ENCODE measurements at places on chromosomes 11 and 22. TPM values are rescaled to one million over a fixed set of nuclear protein-coding genes. Genes with fewer than 3 reads are reported as not detected.

RTN4RL2 gene
- 1.6 TPM for polyA plus RNA-seq

RIMBP3B gene
- 0.03 TPM for polyA plus RNA-seq

GRCh38 chr22:49779853-49780697 is 47.6 kb downstream of the BRD1 start:
- DNase-seq = no peak

CARNS1 gene
- polyA plus RNA-seq = 5.0 TPM

GGTLC3 gene
- 0.24 TPM for polyA plus RNA-seq

RIBC2 gene
- polyA plus RNA-seq = 11.9 TPM

DNA sequence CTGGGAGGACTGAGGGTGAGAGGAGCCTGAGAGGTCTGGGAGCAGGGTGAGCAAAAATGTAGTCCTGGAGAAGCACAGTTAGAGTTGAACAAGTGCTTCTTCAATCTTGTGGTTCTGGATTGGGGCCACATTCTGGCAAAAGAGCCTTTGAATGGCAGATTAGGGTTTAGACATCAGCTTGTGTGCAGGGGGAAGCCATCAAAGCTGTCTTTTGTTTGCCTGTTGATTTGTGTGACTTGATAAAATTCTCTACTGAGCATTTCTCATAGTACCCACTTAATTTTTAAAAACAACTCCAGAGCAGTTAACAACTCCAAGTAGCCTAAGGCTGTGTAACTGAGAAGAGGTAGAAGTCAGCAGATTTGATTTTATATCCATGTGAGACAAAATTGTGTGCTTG is 166.2 kb downstream of the FAT3 start:
- no peak for DNase-seq

POU2F3 gene
- polyA plus RNA-seq = 0.50 TPM

DNA sequence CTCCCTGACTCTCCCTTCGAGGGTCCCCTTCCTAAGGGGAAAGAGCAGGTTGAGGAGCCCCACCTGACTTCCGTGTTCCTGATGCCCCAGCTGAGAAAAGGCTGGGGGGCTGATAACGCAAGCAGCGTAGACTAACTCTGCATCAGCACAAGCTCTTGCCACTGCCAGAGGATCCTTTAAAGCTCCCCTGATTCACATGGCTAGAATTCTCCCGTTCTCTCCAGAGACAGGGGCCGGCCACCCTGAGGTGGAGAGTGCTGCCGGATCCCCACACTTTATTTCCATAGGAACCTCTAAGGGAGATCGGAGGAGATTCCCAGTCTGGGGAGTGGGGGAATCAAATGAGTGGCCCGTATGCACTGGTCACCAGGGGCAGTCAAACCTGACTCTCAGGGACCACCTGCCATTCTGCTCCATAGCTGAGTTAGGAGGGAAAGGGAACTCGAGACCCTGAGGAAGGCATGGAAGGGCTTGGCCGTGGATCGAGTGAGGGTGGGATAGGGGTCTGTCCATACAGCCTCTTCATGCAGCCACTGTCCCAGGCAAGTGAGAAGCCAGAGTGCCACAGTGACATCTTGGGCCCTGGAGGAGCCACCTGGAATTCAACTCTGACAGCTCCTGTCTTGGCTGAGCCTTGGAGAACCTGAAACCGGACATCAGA is 1.4 kb upstream of the VSIG10L2 start:
- no peak for DNase-seq

DNA sequence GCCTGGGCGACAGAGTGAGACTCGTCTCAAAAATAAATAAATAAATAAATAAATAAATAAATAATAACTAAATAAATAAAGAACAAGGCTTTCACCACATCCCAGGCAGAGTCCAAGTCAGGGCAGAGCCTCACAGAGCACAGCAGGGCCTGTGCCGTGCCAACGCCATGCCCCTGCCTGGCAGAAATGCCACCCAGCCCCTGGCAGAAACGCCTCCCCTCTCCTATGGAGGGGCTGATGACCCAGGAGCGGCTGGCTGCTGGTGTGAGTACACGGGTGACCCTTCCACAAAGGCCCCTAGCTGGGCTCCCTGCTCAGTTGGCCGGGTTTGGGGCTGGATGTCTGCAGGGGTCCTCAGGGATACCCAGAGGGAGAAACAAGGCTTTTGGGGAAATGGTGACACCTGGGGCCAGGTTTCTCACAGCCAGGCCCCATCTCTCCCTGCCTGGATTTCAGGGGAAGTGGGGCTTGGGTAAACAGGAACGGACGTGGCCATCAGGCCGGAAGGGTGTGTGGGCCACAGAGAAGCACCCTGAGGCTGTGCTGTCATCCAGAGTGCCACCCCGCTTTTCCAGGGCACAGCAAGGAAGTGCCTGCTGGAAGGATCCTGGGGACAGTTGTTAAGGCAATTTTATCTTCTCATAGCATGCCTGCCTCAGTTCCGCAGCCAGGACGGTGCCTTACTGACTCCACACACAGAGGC is 5.1 kb downstream of the BID start:
- no peak for DNase-seq

DNA sequence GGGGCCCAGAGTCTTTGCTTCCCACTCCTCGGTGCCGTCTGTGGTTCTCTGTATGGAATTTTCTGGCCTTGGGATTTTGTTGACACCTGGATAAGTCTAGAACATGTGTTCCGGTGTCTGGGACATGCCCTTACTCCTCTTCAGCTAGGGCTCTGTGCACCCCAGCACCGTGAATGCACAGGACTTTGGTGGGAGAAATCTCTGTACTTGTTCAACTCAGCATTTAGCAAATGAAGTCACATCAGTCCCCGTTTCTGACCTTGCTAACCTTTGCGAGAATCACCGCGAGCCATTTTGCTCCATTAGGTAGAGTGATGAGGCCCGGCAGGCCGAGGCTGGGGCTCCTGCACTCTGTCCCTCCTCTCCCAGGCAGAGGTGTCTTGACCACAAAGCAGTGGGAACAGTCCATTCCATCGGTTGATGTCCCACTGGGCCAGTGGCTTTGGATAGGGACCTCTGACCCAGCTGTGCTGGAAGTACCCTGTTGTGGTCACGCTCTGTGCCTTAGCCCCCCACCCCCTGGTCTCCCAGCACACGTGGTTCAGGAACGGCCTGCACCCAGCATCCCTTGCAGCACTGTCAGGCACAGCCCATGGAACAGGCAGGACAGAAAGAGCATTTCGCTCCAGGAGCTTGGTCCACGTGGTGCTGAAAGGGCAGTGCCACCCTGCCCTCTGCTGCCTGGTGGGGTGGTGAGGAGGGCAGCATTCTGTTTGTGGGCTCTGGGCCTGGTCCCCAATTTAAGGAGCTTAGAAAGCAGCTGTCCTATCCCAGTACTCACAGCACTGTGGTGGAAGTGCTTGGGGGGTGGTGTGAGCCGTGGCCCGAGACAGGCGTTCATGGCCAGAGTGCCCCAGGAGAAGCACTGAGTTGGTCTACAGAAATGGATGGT is 73.4 kb downstream of the MED15 start:
- DNase-seq = no peak

DNA sequence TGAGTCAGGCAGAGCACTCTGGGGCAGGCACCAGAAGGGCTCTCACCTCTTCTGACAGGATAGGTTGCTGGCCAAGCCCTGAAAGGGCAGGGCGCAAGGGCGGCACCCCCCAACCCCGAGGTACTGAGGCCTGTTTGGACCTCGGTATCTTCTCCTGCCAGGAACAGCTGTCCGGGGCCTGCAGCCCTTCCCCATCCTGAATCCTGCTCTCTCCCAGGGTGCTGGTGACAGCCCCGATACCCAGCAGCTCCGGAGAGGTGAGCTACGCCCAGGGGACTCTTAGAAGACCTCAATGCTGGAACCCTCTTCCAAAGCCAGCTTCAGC is 79.1 kb downstream of the PHF21B start:
- DNase-seq = no peak

DDIAS gene
- polyA plus RNA-seq = 5.9 TPM

- no peak for DNase-seq
Measured at GRCh38 chr22:43848366-43849171, 13.7 kb downstream of the SULT4A1 start.
